ENCODE measurements at places on chromosomes 6 and 20.
A peak's percentile ranks its signal among the peaks of the same experiment; 100 is the strongest.

DNA sequence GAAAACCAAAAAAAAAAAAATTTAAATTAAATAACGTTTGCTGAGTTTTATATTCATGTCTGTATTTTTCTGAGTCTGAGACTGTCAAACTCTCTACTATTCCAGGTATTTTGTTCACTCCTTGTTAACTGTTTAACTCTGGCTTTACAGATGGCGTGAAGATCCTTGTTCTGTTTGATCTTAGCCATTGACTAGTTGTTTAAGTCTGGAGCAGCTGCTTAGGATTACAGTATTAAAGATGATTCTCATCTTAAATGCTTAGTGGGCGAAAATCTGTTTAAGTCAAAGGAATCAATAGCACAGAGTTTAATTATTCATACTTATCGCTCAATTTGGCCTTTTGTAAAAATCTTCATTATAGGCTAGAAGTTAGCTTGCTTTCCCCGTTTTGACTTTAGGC lies 2.4 kb downstream of the PHACTR2 start:
- no peak for DNase-seq

DNA sequence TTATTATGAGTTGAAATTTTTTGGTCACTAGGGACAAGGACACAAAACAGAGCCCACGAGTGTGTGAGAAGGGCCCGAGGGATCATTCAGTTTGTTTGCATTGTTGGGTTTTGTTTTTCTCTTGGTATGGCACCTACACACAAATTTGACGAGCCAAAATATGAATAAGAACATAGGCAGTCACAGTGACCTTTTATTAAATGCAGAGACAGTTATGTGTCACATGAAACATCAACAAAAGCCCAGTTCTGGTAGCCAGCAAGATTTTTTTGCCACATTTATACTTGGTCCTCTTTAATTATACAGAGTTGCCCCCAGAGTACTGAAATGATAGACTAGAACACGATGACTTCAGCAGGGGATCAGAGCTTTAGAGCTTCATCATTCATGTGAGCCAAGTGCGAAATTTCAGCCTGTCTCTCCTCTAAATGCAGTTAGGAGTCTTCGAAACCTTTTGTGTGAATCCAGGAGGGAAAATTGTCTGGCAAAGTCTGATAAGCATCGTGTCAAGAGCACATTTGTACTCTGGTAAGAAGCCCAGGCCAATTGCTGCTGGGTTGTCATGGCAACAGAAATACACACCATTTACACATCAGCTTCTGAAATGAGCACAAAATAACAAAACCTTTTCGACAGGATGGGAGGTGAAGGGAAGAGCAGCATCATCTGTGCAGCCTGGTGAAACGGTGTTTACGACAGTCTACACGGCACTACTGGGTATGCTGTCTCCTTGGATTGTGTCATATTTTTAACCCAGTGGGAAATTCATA lies 79.2 kb upstream of the RIPOR2 start:
- DNase-seq: peak; percentile 49

DNA sequence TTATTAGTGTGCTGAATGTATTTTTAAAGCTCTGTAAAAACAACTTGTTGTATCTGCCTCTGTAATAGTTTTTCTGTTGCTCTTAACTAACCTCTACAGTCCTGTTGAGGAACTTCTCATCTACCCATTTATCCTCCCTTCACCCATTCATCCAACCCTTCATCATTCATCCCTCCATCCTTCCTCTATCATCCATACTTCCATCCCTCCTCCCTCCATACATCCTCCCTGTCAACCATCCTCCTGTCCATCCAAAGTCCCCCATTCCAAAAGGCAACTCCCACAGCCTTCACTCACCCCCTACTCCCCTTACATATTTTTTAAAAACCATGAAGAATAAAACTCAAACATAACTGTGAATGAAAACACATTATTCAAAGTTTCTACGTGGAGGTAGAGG lies 40.7 kb upstream of the SPDEF start:
- no peak for DNase-seq

DNA sequence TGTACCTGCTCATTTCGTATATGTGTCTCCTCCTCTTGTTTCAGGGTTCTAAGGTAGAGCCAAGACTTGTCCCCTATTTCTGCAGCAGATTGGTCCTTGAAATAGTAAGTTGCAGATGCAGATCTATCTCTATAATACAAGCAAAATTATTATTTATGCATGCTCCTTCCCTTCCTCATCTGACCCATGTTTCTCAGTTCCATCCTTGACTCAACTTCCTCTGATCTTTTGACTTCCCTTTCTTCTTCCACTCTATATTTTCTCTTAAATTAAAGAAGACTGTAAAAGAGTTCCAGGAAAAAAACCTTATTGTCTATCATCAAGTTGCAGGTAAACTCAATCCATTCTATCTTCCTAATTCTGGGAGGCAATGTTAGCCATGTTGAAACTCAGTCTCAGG lies 23.7 kb downstream of the PLA2G7 start:
- no peak for DNase-seq

DNA sequence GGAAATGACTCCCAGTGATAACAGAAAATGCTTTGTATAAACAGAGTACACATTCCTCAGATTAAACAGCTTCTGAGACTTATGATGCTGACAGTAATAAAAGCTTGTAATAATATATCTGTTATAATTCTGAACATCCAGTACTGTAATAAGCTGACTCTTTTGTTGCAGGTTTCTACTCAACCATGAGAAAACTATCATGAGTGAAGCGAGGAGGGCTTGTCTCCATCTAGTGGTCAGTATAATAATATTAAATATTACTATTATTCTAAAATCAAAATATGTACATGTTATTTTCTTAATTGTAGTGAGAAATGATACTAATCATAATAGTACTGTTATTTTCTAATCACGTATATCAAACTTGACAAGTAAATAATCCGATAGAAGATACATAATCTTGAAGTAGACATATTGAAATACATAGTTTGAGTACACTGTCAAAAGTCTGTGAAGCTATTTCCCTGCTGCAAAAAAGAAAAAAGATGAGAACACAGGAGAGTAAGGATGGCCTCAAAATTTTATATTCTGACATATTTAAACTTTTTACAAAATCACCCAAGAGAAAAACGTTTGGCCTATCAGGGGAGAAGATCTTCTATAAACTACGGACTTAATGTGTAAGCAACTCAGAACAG lies 183.1 kb downstream of the MOXD1 start:
- no peak for DNase-seq

- DNase-seq: no peak
Measured at GRCh38 chr20:542777-543368, 717 bp downstream of the CSNK2A1 start.

All from anterior cingulate cortex (tissue), 58 donors.